Panc1 (cell line): ENCODE measurements at places on chromosomes 3 and 15. TPM values are rescaled to one million over a fixed set of nuclear protein-coding genes. Genes with fewer than 3 reads are reported as not detected.

Gene INSYN1
- 2.6 TPM for total RNA-seq

Gene LAMB2
- total RNA-seq: 189 TPM

Gene MCF2L2
- total RNA-seq: 1.0 TPM

Gene ANKDD1A
- total RNA-seq: 6.8 TPM

Gene DUOX2
- total RNA-seq: 0.08 TPM

Gene ZKSCAN7
- total RNA-seq: not detected

Gene HYKK
- total RNA-seq: 19.8 TPM

Gene MFN1
- 73.5 TPM for total RNA-seq

Gene SRGAP3
- total RNA-seq: 0.82 TPM

Gene SLC27A2
- total RNA-seq: 0.18 TPM

Gene CACNA1D
- 23.0 TPM for total RNA-seq

Gene NLGN1
- total RNA-seq: 0.85 TPM

Gene COL8A1
- total RNA-seq: 0.13 TPM

Gene APBA2
- 0.31 TPM for total RNA-seq

Gene HDAC11
- 10.6 TPM for total RNA-seq
